Activated naive CD4-positive, alpha-beta T cell (primary cell): ENCODE measurements at places on chromosomes 6 and 20.

- no peak for DNase-seq
Observed at GRCh38 chr20:29300579-29301551, 1956.6 kb upstream of the DEFB115 start.

DNA sequence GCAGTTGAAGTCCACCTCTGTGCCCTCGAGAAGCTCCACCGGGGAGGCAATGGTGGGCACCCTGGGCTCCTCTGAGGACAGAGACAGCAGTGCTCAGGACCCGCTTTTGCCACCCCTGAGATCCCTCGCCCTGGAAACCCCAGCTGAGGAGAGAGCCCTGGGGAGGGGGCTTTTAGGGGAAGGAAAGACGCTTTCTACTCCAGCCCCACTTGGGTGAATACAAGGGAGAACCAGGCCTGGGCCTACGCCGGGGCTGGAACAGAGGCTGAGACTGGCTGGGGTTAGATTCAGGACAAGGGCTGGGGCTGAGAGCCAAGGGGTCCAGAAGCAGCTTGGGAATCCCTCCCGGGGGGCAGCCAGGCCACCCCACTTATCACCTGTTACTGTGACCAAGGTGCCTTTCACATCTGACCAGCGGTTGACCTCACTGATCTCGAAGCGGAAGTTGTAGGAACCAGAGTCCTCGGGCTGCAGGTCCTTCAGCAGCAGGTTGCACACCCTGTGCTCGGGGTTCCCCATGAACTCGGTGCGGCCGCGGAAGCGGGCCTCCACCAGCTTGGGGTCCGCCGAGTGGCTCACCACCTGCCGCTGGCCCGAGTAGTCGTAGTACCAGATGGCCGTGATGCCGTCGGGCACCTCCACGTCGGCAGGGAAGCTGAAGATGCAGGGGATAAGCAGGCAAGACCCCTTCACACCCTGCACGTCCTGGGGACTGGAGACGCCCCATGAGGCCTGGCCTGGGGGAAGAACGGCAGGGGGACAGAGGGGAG, 6.2 kb downstream of the SIGLEC1 start:
- no peak for DNase-seq

- DNase-seq: no peak
Observed at GRCh38 chr20:62688855-62689460, 19.7 kb upstream of the NTSR1 start.

DNA sequence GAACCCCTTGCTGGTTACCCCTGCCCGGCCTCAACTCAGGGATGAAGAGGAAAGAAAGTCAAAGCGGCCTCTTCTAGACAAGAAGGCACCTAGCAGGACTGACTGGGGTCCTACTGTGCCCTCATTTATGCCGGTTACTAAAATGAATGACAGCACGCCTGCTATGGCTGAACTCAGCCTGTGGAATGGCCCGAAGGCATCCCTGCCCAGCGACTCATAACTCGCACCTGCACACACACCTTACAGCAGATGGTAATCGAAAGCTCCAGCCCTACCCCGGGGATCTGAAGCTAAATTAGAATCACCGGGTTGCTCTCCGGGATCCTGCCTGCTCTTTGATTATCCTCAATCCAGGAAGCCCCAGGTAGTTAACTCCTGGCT, 747 bp upstream of the TXNDC5 start:
- no peak for DNase-seq

DNA sequence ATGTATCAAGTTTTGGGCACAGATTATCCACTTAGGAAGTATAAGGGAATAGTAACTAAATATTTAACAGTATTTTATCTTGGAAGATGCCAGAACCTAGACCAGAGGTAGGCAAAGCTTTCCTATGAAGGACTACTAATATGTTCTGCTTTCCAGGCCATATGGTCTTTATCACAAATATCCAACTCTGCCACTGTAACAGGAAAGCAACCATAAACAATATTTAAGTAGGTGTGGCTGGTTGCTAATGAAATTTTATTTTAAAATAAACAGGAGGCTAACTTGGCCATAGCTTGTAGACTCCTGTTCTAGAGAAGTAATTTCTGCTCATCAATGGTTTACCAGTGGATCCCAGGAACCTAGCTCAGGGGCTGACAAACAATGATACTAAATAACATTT, 39.4 kb downstream of the NOL7 start:
- DNase-seq: no peak

DNA sequence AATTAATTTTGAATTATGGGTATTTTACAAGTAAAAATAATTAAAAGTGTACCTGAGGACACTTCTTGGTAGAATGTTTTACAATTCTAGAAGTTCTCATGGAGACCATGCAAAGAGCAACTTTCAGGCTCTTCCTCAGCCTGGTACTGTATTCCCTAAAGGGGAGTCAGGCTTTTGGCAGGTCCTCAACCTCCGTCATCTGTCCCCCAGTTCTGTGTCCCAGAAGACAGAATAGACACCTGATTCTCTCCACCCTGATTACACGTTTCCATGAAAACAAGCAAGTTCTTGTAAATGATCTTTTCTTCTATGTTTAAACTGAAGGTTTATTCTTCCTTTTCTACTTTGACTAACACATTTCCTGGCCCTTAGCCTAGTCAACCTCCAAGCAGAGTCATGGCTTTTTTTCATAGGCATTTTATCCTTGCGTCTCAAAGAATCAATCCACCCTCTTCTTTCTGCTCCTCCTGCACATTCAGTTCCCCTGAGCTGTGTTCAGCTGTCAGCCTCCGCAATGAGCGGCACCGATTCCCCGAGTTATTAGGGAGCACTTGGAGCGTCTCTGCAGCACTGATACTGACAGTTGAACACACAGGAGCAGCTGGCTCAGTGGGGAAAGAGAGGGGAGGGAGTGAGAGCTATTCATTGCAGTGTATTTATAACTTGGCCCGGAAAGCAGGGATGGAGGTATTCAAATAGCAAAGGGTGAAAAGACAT, 1082.4 kb upstream of the MAP3K7 start:
- no peak for DNase-seq

GRCh38 chr20:24827603-24828295, 121.3 kb upstream of the CST7 start:
- no peak for DNase-seq

DNA sequence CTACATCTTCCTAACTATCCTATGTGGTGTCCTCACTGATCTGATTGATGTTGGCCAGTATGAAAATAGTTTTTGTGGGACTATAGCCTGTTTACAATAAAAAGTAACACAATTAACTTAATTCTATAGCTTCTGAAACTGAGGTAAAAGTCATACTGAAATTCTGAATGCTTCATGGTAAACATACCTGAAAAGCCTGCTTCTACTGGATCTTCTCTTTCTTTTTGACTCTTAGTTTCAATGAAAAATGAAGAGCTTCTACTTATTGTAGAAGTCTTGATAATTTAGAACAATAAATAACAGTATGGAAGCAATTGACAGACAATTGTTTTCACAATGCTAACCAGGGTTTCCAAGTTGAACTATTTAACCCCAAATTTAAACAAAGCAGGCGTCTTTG, 383.9 kb upstream of the MMS22L start:
- DNase-seq: no peak

DNA sequence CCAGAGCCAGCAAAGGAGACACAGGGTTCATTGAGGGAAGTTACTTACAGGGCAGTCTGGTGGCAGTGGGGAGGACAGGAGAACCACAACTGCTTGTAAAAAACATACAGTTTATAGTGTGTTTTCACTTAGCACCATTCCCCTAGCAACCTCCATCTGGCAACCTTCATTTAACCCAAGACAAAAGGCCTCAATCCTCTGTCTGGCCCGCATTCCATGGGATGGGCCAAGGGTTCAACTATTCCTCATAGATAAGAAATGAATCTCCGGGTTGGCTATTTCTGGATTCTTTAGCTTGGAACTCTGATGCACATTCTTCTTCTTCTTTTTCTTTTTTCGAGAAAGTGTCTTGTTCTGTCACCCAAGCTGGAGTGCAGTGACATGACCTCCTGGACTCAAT, 26.3 kb upstream of the FYN start:
- DNase-seq: no peak

DNA sequence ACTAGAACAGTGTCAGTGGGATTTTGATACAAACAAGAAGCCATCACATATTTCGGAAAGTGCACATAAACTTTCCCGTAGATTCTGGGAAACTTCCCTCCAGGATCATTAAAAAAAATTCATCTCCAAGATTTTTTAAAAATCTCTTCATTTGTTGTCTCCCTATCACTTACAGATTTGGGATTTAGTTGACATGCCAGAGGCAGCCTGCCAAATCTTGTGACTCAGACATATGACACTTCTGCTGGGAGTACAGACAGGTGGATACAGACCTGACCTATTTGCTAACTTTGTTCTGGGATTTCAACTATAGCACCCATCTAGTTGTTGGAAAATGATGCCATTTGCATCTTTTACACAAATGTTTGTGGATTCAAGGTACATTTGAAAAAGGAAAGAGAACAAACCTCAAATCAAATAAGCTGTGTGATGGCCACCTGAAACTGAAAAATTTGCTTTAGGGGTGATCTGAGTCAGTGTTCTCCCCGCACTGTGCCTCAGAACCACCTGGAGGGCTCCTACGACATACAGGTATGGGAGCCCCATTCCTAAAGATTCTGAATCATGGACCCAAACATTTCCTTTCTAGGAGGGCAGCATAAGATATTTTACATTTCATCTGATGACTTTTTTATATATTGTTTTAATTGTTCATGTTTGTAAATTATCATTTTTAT, 21.9 kb upstream of the CD2AP start:
- no peak for DNase-seq

DNA sequence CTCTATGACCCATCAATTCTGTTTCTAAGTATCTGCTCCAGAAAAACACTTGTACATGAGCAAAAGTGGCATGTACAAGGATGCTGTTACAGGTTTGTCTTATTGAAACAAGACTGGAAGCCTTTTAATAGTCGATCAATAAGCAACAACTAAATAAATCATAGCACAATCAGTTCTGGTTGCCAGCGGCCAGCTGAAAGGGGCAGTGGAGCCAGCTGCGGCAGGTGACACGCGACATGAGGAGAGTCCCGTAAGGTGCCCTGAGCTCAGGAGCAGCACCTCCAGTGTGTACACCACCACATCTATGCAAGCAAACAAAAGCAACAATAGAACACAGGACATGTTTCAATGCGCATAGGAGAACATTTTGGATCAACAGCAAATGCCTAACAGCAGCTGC, 20.7 kb upstream of the NNAT start:
- no peak for DNase-seq

- DNase-seq: no peak
Observed at GRCh38 chr20:20755231-20755630, 42.8 kb upstream of the RALGAPA2 start.

DNA sequence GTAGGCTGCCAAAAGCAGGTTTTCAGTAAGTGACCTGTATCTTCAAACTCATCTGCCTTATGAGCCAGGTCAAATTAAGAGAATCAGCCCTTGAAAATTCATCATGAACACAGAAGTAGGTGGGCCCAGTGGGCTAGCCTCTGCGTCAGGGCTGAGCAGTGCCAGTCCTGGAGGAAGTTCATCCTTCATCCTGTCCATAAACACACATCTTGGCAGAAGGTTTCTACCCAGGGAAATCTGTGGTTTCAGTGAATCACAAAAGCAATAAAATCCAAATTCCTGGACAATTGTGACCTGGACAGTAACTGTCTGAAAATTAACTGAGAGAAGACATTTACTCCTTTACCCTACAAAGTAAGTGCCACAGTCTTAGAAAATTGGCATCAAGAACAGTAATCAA, 72.4 kb downstream of the ATG5 start:
- no peak for DNase-seq

GRCh38 chr20:33793011-33793931, 17.9 kb upstream of the CHMP4B start:
- DNase-seq: no peak

- no peak for DNase-seq
Observed at GRCh38 chr6:162964488-162965140, 236.8 kb downstream of the PACRG start.

GRCh38 chr20:64261138-64261537, 5.6 kb downstream of the PCMTD2 start:
- no peak for DNase-seq

DNA sequence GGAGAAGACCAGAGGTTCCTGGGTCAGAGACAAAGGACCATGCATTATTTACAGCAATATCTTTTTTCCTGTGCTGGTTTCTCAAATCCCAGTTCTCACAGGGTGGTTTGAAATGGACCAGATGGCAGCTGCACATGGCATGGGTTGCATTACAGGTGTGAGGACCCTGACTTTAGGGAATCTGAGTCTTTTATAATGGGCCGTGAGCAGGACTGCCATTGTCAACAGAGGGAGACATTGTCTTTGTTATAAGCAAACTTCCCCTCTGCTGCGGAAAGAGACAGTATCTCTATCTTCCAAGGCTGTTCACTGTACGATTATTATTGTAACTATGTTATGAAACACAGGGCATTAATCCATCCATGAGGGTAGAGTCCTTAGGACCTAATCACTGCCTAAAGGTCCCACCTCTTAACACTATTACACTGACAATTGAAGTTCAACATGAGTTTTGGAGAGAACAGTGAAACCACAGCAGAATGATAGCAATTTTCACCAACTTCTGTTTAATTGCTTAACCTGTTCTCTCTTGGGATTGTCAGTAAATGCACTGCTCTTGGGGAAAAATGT, 156.1 kb upstream of the AGPAT4 start:
- DNase-seq: no peak
